ENCODE measurements at places on chromosomes 6 and 20.

GRCh38 chr20:34328928-34329677 lies 25.9 kb upstream of the AHCY start:
- no peak for ATAC-seq

DNA sequence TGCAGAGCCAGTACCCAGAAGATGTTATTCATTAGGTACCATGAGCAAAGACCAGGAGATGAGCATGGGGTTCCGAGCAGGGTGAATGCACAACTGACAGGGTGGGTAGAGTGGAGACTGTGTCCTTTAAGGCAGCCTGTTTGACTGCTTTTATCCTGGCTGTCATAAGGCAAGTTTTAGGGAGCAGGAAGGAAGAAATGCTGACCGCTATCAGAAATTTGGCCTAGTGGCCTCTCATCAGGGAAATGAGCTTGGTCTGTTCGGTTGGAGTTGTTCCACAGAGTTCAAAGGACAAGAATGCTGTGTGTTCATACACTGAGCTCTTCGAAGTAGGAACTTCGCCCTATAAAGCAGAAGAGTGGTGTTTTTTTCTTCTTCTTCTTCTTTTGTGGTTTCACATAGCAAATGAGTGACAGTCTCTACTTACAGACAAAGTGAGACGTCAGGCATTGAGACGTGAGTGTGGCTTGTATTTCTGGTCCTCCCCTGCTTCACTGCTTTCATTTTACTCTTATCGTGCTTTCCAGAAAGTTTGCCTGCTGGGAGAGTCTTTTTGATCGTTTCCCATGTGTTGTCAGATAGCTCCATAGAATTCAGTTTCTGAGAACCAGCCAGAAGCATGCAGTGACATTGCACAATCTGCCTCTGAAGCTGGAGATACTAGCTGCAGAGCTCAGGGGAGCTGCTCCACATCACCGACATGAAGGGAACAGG lies at the start of gene CASS4:
TSS of gene CASS4 (plus strand) at position 502 of the 714 bp plus-strand sequence. CDS start at position 701, 199 bp downstream.
- peak; percentile 81 for ATAC-seq

DNA sequence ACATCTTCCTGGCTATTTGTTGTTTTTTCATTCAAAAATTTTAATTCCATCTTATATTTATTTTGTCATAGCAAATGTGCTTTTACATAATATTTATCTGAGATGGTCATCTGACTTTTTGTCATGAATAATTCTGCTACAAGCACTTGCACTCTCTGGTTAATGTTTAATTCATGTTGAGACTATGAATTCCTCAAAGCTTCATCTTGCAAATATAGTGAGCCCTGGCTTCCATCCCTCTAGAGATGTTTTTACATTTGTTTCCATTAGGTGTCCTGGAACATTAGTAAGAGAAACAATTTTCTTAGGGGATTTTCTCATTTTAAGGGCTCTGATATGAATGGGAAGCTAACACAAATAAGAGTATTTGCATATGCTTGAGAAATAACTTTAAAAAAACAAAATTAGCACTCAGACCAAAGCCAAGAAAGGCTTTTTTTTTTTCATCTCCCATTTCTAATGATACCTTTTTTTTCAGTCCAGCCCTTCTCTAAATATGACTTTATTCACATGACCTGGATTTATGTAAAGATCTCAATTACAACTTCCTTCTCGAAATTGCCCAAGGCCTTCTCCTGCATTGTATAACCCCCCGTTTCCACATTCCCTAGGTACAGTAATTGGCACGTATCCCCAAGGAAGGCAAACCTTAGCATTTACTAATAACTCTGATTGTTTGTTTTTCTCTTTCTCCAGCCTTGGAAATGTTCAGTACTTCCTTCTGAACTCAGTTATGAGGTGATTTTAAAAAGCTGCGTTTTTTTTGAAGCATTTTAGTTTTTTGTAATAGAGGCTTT lies 797.0 kb upstream of the GJE1 start:
- ATAC-seq = no peak

DNA sequence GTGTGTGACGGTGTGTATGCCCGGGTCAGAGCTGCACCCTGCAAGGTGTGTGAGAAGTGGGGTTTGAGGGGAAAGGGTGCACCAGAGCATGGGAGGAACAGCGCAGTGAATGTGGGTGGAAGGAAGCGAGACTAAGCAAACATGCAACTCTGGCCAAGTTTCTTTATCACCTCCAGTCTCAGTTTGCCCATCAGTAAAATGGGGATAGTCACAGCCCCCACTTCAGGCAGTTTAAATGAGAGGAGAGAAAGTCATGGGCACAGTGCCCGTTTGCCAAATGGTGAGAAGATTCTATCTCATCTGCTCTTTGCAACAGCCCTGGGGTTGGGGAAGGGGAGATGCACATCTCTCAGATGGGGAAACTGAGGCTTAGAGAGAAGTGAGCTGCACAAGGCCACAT lies 12.8 kb upstream of the VSTM2L start:
- ATAC-seq = no peak

GRCh38 chr6:138963119-138963518 lies 24.9 kb downstream of the REPS1 start:
- ATAC-seq = no peak

DNA sequence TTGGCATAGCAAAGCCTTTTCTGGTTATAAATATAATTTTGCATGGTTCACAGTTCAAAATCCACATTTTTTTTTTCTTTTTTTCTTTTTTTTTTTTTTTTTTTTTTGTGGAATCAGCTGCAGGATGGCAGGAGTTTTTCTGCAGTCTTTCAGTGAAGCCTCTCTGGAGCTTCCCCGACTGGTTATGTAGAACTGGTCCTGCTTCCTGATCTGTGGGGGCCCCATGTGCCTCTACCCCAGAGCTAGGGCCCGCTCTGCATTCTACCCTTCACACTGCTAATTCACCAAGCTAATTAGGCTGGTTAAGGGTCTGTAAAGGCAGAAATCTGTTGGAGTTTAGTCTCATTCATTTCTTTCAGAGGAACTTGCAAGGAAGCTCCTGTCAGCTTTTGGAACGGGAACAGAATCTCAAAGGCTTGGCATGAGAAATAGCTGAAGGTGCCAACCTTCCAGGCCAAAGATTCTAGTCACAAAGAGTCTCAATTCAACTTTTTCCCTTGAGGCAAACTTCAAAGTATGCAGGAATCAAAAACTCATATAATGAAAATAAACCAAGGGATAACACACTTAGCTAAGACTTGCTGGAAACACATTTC lies 45.5 kb downstream of the HMGN3 start:
- no peak for ATAC-seq

DNA sequence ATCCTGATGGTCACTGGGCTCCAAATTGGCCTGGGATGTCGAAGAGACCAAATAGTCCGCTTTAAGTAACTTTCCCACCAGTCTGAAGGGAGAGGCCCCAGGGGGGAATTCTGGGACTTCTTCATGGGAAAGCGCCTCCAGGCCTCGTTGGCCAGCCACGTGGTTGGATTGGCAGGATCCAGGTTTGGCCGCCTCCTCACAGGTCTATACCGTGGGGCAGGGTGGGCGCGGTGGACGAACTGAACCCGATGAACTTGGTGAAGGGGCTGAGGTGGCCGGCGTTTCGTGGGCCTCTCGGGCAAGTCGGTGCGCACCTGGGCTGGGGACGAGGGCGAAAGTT lies 297 bp downstream of the POM121L2 start:
- ATAC-seq = no peak

DNA sequence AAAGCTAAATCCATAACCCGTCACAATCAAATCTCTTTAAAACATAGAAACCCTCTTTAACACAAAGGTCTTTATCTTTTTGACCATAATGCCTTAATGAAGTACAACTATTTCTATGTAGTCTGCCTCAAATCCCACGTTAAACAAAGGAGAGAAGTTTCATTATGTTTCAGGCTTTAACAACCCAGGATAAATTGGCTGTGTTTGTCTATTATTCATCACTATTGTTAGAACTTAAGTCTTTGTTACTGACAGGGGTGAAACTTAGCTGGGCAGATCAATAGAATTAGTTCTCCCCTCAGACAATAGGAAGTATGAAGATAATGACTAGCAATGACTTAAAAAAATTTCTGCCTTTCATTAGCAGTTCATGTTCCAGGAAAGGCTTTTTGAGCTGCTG lies 10.1 kb upstream of the METTL24 start:
- no peak for ATAC-seq
